ENCODE measurements at places on chromosomes 12 and 14. TPM values are rescaled to one million over a fixed set of nuclear protein-coding genes. Genes with fewer than 3 reads are reported as not detected.

Gene FOXN4
- total RNA-seq: 0.12 TPM

Gene RIMKLB
- total RNA-seq: 17.5 TPM

Gene OTUB2
- total RNA-seq: 4.8 TPM

Gene BEST3
- 1.1 TPM for total RNA-seq

Gene CHST11
- 35.7 TPM for total RNA-seq

Gene NEMP1
- total RNA-seq: 18.6 TPM

Gene DAO
- total RNA-seq: not detected

Gene SVOP
- total RNA-seq: not detected

Gene FAM181A
- total RNA-seq: not detected

Gene SALL2
- 1.4 TPM for total RNA-seq

Gene BICDL1
- 4.5 TPM for total RNA-seq

Gene TMEM253
- 0.80 TPM for total RNA-seq

Gene NINJ2
- total RNA-seq: not detected

Gene MANSC1
- total RNA-seq: 4.8 TPM

Gene NPFF
- not detected for total RNA-seq

Gene GPRC5D
- total RNA-seq: not detected

Gene LRRC10
- total RNA-seq: not detected

Gene ABCD2
- total RNA-seq: not detected

Gene BDKRB2
- total RNA-seq: 3.4 TPM

Gene CLEC1A
- total RNA-seq: not detected

Gene DDX24
- 181 TPM for total RNA-seq

Gene IAPP
- not detected for total RNA-seq

Gene KRT4
- 2.3 TPM for total RNA-seq
